ENCODE measurements at places on chromosomes 4 and X.

DNA sequence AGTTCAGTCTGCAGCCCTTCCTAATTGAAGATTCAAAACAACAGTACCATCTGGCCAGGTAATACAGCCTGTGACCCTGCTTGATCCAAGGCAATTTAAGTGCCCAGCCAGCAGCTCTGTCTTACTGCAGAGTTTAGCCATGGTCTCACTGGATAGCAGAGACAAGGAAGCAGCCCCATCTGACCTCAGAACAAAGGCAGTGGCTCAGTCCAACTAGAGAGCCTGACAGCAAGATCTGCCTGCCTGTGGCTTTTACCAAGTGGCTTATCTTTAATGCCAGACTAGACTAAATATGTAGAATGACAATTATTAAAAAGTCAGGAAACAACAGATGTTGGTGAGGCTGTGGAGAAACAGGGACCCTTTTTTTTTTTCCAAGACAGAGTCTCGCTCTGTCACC is 293.4 kb downstream of the DTHD1 start:
- no peak for DNase-seq

- DNase-seq, result no peak
These were observed 25.0 kb upstream of the PDLIM5 start for GRCh38 chr4:94426783-94427182.

DNA sequence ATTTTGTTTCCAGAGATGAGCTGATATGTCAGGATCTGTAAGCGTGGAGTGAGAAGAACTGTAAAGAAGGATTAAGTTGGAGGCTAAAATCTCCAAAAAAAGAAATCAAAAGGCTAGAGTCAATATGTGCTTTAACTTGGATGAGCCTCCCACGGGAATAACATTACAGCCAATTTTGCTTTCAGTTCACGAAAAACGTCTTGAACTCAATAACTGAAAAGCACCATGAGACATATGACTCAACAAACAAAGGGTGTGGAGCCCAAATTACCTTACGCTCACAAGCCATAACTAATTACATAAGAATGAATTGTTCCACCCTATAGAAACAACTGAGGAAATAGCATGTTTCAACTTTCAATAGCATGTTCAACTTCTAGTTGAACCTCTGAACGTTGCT is 22.3 kb downstream of the TMPRSS11D start:
- DNase-seq, result no peak

GRCh38 chr4:169902658-169903345 is 123.4 kb downstream of the MFAP3L start:
- no peak for DNase-seq

GRCh38 chr4:1039493-1040343 is 28.3 kb downstream of the FGFRL1 start:
- DNase-seq, result no peak

GRCh38 chrX:153370293-153371055 is 30.7 kb downstream of the PNMA6E start:
- DNase-seq, result no peak

DNA sequence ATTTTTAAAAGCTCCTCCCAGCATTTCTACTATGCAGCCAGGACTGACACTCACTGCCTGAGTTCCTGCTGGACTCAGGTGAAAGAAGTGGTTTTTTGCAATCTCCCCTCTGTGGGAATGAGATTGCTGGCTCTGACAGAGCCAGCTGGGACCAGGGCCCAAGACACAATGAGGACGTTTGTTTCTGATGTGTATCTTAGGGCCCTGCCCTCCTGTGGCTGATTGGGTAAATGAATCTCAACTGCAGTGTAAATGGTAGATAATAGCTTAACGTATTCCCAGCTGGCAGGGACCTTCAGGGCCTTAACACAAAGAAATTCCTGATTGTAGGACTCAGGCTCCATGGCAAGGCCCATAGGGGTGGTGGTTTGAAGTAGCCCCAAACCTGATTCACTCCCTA is 85.8 kb upstream of the PRPS1 start:
- DNase-seq, result no peak

DNA sequence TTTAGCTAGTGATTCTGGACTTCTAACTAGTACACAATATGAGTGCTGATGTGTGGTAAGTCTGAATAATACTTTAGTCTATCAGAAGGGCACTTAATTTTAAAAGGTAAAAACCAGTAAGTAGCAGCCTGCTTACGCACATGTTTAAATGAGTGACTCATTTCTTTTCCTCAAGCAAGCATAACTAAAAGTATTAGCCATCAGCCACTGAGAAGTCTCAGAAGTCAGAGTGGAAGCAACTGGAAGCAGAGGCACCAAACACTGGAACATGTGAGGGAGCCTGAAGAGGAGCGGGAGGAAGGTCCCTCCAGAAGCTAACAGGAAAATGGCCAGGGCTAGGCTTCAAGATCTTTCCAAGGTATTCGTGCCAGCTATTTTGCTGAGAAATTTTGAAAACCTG is 257.7 kb downstream of the RAPGEF2 start:
- DNase-seq, result no peak

- no peak for DNase-seq
These were observed 7.5 kb downstream of the PTTG2 start for GRCh38 chr4:37967736-37968135.

DNA sequence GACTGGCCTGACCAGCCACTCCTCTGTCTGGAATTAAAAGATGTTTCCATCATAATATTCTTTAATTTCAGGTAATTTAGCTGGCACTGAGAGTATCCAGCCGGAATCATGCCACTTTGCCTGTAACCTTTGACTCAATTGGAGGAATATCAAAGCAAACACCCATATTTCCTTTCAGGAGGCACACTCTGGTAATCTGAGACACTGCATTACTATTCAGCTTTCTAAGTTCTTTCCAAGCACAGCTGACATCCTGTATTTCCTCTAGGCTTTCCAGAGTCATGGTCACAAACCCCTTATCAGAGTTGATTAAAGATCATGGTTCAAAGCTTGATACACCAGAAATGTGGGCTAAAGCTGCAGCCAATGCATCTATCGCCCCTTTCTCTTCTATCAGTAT is 29.3 kb downstream of the INTS12 start:
- no peak for DNase-seq

DNA sequence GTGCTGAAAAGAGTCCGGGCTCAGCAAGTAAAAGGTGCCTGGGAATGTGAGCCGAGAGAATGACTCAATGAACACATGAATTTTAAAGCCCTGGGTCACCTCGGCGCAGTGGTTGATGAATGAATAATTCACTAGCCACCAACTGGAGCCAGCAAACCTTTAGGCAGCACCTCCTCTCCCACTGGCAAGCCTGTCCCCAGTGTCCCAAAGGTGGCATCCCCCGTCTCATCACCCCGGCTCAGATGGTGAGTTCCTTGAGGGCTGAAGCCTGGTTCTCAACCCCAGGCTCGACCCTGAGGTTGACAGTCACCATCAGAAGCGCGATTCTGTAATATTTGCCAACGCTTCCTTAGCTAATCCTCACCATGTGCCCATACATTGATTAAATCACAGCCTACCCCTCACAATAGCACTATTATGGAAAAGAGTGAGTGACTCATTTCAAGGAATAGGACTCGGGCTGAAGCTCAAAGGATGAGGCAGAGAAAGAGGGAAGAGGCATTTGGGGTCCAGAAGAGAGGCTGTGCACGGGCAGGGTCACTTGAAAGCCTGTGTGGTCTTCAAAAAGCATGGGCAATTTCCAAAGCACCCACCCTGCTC is 2.7 kb upstream of the CCNQ start:
- DNase-seq, result no peak

DNA sequence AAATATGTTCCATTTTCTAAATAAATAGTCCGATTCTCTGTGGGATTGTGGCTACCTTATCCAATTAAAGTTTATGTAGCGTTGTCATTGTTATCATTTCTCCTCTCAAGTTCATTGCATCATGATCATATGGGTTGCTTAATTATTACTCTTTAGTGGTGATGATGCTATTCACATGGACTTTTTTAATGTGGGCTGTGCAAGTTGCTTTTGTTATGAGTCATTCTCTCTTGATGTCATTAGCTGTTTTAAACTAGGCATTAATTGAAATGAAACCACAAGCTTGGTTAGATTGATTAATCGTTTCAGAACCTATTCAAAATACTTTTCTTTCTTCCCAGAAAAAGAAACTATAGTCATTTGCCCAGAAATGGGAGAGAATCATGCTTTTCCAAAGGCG is 38.2 kb downstream of the NHS start:
- DNase-seq, result no peak

- no peak for DNase-seq
These were observed 8.0 kb downstream of the RADX start for GRCh38 chrX:106619797-106620196.

DNA sequence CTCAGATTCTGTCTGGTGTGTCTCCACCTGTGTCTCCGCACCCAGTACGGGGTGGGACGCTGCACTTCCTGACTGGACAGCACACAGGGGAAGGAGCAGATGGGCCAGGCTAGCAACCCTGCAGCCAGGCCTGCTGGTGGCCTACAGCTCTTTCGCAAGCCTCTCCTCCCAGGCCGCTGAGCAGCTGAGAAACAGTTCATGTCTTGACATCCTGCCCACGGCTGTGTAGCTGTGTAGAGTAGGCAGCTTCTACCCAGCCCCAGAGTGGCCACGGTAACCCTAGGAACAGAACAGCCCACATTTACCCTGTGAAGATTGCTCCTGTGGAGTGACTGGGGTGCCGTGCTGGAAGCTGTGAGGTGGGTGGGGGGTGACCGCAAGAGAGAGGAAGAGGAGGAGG is 38.9 kb downstream of the CCNQ start:
- DNase-seq, result no peak

- DNase-seq, result no peak
These were observed 15.0 kb upstream of the MTNR1A start for GRCh38 chr4:186570193-186570996.

DNA sequence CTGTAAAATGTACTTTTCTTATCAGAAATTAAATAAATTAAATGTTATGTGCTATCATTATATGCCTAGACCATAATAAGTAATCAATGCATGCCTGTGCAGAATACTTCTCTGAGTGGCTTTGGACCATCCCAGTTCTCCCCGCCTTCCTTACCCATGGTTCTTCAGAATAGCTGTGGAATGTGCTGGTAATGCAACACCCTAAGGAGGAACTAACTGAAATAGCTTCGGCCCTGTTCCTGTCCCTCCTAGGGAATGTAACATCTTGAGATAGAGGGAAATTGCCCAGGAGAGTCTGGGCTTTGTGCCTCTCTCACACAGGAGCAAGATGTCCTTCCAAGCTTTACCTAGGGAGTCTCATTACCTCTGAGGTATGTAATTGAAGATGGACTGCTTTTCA is 693.6 kb upstream of the HS3ST1 start:
- no peak for DNase-seq

GRCh38 chr4:150078041-150078578 is at the start of gene DCLK2:
Gene DCLK2, plus strand, starts transcription at chr4:150078445. Its CDS starts 583 bp downstream, at chr4:150079028.
- no peak for DNase-seq

DNA sequence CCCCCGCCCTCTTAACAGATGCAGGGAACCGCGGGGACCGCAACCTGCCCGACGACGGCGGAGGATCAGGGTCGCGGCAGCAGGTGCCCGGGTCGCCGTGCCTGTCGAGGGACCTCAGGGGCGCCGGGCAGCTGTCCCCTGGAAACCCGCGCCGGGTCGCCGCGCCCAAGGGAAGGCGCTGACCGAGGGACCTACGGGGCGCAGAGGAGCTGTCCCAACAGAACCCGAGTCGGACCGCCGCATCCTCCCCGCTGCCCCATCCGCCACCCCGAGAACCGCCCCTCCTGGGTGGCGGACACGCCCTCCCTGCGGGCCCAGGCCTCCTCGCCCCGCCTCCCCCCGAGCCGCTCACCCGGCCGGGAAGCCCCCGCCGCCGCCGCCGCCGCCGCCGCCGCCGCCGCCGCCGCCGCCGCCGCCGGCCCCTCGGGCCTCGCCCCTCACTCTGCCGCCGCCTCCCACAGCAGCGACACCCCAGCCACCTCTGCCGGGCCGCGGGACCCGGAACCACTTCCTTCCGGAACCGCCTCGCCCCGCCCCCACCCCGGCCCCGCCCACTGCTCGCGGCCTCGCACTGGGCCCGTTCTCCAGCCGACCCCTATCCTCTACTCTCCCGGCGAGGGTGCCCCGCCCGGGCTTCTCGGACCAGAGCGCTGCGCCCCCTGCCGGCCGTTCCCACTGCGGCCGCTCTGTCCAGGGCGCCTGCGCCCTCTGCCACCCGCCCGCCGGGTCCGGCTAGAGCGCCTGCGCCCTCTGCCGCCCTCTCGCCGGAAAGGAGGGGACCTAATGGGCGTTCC is at the start of gene BCLAF3:
Gene BCLAF3, minus strand, starts transcription at position 506 of the 794 bp plus-strand sequence. CDS start 20,797 bp downstream, outside the sequence.
- peak; percentile 74 for DNase-seq

DNA sequence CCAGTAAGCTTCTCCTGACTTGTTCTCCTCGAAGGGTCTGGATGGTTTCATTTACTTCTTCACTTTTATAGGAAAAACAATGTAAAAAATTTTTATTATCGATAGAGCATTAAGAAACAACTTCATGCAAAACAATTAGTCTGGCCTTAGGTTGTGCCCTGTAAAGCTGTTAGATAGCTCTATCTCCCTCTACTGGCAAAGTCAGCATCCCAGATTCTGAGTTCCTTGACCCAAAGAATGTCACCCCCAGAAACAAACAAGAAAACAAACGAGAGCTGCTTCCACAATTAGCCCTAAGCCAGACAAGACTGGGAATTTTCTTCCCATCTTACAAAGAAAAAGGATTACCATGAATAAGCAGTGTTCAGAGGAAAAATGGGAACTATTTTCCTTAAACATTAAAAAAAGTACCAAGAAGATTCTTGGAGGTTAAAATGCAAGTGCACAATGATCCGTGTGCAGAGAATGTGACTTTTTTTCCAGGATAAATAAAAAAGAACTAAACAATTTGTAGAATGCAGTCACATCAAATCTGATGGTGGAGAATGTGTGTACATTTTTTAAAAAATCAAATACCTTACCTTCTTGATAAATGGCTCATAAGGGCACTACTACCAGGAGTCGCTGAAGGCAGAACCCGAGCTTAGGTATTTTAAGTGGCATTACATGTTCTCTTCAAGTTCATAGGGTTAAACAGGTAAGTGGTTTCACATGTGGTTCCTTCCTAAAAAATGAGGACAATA is 293.2 kb downstream of the FBXO8 start:
- no peak for DNase-seq

GRCh38 chr4:11487868-11488544 is 59.3 kb upstream of the HS3ST1 start:
- DNase-seq, result no peak

DNA sequence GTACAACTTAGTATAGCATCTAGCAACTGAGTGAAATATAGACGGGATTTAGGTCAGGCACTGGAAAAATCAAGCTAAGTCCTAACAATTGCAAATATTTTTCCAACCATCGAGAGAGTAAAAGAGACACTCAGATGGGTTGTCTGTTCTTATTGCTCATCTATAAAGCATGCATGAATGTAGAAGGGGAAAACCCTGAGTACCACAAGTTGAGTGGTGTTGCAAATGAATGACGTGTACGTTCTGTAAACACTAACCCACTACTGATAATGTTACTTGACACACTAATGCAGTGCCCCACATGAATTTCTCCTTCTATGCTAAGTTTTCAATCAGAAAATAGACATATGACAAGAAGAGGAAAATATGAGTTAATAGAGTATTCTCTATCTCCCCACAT is 211.2 kb downstream of the COX18 start:
- no peak for DNase-seq

- no peak for DNase-seq
These were observed 191.3 kb downstream of the GPC3 start for GRCh38 chrX:133794126-133794525.

GRCh38 chr4:142727149-142727548 is 119.0 kb downstream of the INPP4B start:
- DNase-seq, result no peak

Data from stimulated activated CD8-positive, alpha-beta memory T cell treated with anti-CD3 and anti-CD28 coated beads, Interleukin-4, amount 100 ng/mL, for 4 hours (primary cell).